ENCODE measurements at places on chromosomes 2 and 18.
A peak's percentile ranks its signal among the peaks of the same experiment; 100 is the strongest.

DNA sequence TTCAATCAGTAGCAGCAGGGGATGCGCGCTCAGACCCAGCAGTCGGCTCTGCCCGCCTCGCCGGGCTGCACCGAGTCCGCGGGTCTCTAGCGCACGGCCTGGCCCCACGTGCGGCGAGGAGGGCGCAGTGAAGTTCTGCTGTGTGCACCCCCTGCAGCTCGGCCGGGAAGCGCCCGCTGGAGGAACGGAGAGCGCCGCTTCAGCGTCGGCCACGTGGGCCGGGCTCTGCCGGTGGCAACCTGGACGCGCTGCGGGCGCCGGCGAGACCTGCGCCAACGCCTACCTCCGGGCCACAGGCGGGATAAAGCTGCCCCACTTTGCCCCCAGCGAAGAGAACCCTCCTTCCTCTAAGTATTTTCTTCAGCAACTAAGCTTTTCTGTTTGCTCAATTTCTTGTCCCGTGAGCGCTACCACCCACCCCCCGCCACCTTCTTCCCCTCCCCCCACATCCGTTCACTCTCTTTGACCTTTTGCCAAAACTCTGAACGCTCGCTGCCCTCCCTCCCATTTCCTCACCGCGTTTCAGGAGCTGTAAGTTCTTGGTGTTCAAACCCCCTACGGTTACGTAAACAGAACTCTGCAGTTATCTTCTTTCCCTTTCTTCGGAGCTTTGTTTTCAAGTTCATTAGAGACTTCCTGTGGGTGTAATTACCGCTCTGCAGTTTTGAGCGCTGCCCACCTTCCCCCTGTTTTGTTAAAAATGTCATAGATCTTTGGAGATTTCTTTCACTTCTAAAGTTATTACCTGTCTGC is 42.6 kb upstream of the EDAR start:
- DNase-seq = peak; percentile 46

GRCh38 chr2:183037553-183038340 is 510 bp downstream of the NCKAP1 start:
- peak; percentile 50 for DNase-seq

DNA sequence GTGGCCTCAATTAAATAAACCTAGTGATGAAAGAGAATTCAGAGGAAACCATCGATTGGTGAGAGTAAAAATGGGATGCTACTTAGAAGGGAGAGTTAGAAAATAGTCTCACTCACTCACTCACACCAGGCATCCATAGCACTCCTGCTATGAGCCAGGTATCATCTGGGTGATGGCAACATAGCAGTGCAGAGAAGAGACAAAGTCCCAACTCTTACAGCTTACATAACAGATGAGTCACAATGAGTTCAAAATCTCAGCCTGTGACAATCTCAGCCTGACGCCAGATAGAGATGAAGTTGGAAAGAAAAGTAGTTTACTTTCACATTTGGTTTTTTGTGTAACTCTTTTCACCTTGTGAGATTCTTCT is 55.4 kb upstream of the THOC1 start:
- peak; percentile 40 for DNase-seq

DNA sequence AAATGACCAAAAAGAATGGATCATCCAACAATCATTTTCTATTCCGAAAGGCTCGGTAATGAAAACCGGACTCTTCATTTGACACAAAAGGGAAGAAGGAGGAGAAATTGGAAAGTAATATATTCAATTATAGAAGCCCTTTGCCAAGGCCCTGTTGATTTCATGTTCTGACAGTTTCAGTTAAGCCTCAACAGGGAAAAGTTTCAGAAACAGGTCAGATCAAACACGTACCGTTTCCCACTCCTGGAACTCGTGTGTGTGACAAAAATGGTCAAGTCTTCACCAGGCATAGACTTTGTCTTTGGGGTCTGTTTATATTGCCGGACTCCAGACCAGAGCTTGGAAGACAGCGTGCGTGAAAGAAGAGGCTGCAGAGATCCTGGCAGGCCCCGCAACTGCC is 101.3 kb upstream of the BCL2L11 start:
- DNase-seq = no peak

GRCh38 chr2:218986148-218986761 is 1.3 kb upstream of the FEV start:
- DNase-seq = no peak

DNA sequence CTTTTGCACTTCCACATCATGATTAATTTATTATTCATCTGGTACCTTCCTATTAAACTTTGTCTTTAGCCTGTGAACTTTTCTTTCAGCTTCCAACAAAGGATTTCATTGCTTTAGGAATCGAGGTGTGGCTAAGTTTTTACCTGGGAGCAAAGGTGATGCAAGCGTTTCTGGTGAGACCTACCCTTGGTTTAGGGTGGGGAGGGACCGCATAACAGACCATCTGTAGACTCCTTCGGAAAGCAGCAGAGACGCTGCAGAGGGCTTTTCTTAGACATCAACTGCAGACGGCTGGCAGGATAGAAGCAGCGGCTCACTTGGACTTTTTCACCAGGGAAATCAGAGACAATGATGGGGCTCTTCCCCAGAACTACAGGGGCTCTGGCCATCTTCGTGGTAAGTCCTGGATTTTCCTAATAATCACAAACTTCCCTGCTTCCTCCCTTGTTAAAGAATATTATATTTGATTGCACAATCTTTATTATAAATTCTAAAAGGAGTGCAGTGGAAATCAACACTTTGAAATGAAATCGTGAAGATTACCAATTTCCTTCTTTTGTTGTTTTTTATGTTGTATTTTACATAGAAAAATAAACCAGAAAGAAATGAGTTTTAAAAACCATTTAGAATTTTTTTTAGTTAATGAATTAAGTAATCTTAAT is at the start of gene DSG3:
Gene DSG3, plus strand, starts transcription at position 212 of the 662 bp plus-strand sequence. Its CDS starts 137 bp downstream, at position 349.
- DNase-seq = no peak

- DNase-seq = no peak
Measured at GRCh38 chr2:29931818-29932217, 10.4 kb upstream of the ALK start.

DNA sequence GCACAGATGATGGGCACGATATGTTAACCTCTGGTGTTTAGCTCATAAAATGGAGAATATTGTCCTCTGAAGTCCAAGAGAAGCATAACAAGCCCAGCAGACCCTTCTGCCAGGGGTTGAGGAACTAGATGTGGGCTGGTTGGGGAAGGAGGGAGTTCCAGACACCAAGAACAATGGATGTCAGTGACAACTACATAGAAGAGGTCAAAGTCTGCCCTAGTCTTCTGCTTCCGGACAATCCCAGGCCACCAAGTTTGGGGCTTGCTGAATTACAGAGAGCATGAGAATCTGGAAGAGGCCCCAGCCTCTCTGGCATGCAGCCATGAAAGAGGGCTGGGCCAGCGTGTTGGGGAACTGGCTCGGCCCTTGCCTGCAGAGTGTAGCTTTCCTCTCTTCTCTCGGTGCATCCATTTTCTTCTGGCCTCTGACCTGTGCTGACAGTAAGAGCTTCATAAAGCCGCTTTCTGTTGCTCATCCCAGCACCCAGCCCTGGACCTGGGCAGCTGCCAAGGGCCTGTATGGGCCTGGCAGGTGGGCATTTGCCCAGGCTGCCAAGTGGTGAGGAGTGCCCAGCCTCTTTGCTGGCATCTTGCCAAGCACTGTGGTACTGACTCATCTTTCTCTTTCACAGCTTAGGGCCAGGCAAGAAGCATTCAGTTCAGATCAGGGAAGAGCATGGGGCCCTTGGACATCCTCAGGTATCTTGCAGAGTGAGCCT is 14.6 kb upstream of the LAPTM4A start:
- peak; percentile 53 for DNase-seq

GRCh38 chr2:20589975-20590703 is 60.8 kb downstream of the HS1BP3 start:
- DNase-seq = peak; percentile 76

DNA sequence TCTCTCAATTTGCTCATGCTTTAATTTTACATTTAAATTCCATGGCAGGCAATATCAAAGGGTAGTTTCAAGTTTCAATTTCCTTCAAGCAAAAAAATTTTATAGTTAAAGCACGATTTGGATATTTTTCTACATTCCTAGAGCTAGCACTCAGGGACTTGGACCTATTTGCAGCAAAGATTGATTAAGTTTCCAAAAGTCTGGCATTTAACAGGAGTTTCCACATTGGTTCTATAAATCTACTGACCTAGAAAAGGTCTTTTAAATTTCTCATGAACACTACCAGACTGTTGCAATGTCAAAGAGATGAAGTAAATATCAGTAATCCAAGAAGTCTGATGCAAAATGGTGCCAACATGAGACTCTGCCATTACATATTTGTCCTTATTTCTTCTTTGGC is 253.7 kb upstream of the LINC00305 start:
- DNase-seq = peak; percentile 12

DNA sequence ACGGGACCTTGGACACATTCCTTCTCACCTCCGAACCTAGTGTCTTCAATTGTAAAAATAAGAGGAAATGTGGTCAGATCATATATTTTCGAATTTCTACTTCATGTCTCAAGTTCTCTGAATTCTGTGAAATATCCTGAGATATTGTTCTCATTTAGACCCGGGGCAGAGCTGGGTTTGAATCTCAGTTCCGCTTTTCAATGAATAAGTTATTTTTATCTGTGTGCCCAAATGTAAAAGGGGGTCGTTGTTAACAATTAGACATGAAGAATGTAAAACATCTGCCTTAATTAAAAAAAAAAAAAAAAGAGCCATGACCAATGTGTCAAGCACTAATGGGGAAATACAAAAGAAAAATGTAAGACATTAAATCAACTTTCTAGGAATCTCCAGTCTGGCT is 48.9 kb upstream of the BCL11A start:
- DNase-seq = no peak

DNA sequence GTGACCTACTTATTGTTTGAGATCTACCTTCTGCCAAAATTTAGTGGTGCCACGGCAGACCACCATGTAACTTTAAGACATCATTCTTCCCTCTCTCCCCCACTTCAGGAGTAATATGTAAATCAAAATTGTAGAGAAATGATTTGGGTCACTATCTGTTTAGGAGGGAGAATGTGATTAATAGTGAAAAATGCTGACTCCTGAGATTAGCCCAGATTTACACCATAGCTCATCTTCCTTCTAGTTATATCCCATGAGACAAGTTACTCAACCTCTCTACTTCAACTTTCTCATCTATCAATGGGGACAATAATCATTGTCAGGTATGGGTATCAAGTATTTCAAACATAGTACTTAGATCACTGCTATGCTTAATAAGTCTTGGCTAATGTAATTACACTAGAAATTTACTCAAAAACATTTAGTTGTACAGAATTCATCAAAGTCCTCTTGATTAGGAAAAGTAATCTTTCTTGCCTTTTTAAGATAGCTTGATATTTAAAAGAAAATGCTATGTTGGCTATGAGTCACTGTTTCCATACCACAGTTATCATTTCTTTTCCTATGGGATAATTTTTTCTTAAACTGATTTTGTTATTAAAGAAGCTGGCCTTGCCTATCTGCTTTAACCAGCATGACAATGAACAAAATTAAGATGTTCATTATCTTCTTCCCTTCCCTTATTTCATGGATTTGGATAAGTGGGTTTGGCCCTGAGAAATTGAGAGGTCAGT is 1038.9 kb upstream of the ZEB2 start:
- peak; percentile 19 for DNase-seq

- peak; percentile 28 for DNase-seq
Measured at GRCh38 chr2:235416858-235417499, 76.9 kb upstream of the AGAP1 start.

GRCh38 chr2:173708806-173709205 is 256.4 kb downstream of the SP3 start:
- no peak for DNase-seq

- no peak for DNase-seq
Measured at GRCh38 chr18:11747286-11747685, 58.2 kb downstream of the GNAL start.

- DNase-seq = no peak
Measured at GRCh38 chr2:213175673-213176247, 24.3 kb upstream of the IKZF2 start.

- DNase-seq = no peak
Measured at GRCh38 chr2:86617153-86617552, 6.5 kb downstream of the RNF103 start.

GRCh38 chr18:8952769-8953760 is 149.4 kb upstream of the NDUFV2 start:
- DNase-seq = peak; percentile 94

- no peak for DNase-seq
Measured at GRCh38 chr2:236613612-236614011, 44.0 kb downstream of the ACKR3 start.

DNA sequence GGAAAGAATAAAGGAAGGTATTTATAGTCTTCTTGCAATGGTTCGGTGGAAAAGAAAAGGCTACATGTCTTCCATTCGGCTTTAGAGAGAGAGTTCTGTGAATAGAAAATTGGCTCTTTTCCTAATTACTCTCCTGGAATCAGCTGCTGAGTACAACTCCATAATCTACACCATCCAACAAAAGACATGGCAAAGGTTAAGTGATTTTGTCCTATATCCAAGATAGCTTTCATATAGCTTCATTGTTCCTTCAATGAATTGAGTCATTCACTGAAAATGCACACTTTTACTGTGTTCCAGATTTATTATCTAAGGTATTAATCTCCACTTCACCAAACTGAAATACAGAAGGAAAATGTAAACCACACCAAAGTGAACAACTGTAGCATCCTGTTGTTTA is 514.5 kb downstream of the LRRTM4 start:
- no peak for DNase-seq

- DNase-seq = no peak
Measured at GRCh38 chr2:151230627-151231140, 31.0 kb downstream of the RBM43 start.

DNA sequence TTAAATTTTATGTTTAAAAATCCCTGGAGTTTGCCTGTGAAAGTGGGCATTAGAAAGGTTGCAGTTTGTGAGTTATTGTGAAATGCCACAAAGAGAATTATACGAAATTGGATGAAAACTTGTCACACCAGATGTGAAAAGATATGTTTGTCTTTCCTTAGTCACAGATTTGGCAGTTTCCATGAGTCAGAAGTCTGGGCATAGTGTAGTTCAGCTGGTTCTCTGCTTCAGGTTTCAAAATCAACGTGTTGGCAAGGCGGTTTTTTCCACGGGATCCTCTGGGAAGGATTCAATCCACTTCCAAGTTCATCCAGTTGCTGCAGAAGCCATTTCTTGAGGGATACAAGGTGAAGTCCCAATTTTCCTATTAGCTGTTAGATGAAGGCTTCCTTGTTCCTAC is 658.0 kb upstream of the CDH2 start:
- peak; percentile 46 for DNase-seq

GRCh38 chr2:22934747-22935146 is 450.2 kb upstream of the KLHL29 start:
- no peak for DNase-seq

DNA sequence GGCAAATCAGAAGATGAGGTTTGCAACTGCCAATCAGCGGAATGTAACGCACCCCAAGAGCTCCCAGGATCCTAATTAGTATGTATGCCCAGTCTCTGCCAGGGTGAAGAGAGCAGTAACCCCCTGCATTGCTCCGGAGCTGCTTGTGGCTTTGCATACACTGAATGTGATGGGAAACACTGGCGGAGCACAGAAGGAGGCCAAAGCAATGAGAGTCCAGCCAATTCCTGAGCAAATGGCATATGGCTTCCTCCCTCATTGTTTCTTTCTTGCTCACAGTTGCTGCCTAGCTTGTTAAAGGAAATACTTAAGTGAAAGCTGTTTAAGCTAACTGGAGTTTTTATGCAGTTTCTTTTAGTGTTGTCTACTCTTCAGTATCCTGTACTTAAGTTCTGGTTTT is 343.5 kb upstream of the NT5C1B start:
- no peak for DNase-seq

Data from fibroblast of skin of right biceps (primary cell).